Activated CD8-positive, alpha-beta memory T cell treated with anti-CD3 and anti-CD28 coated beads for 4 hours (primary cell): ENCODE measurements at places on chromosomes 7 and 10.

DNA sequence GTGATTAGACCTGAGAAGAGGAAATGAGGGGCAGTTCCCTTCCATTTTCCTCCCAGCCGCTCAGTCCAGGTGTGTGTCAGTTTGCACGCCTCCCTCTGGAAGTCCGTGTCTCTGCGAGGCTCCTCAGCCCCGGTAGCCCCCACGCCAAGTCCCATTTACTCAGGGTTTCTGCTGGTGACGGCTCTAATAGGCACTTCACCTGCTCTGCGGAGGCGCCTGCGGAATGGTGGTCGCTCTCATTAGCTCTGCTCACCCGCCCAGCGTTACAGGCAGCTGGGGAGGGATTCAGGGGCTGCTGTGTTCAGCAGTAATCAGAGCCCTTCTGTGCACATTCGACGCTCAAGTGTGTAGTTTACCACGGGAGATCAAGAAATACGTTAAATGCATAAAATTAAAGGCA lies 179.9 kb downstream of the MGMT start:
- DNase-seq, result no peak

DNA sequence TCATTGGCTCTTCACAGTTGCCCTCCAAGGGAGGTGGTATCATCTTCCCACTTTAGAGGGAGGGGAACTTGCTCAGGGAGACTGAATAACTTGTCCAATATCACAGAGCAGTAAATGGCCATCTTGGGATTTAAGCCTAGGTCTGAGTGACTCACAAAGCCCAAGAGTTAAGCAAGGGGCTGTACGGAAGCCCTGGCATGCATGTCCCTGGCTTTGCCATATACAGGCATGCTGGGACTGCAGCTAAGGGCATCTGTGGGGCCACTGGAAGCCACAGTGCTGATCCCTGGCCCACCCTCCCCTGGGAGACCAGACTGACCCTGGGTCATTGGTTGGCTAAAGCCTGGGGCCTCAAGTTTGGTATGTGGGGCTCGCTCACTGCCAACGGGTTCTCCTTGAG lies 3.1 kb downstream of the VSIR start:
- no peak for DNase-seq

DNA sequence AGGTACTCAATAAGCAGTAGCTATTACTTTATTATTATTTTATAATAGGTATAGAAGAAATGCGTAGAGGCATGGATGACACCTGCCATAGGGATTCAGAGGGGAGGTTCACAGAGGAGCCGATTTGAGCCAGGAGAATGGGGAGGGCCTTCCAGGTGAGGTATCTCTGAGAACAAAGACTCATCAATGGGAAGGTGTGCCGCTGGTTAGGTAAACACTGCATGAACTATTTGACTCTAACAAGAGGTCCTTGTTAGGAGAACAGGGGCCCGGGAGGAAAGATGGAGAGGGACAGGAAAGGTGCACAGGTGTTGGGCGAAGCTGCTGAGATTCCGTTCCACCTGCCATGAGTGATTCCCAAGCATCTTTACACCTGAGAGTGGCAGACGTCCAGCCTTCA lies 41.8 kb upstream of the TMEM273 start:
- DNase-seq, result no peak

GRCh38 chr7:82141427-82141826 lies 302.1 kb downstream of the CACNA2D1 start:
- DNase-seq, result no peak

DNA sequence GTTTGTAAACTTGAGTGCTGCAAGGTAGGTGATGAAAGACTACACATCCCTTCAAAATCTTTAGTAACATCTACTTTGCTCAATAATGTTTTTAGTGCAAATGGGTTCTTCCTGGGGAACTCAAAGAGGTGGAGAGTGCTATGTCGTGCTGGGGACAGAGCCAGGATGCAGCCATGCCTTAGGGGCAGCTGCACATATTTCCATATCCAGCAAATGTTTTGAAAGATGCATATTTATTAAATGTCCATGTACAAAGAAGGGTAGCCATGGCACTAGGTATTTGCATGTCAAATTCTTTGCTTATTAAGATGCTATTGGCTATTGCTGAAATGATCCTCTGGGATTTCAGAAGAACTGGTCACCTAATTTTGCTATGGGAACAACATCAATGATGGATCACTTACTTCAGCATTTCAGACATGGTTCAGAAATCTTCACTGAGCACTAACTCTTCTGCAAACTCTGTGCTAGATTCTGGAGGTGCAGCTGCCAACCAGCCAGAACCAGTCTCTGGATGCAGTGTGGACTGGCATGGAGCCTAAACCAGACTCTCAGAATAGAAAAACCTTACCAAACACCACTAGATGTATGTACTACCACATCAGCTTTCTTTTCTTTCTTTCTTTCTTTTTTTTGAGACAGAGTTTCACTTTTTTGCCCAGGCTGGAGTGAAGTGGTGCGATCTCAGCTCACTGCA lies 31.7 kb upstream of the DNMBP start:
- no peak for DNase-seq

- DNase-seq, result no peak
Measured at GRCh38 chr7:151351027-151351426, 9.4 kb downstream of the NUB1 start.

- no peak for DNase-seq
Measured at GRCh38 chr7:129437190-129437589, 3.0 kb downstream of the STRIP2 start.

- no peak for DNase-seq
Measured at GRCh38 chr7:152006336-152006735, 19.1 kb upstream of the GALNT11 start.

DNA sequence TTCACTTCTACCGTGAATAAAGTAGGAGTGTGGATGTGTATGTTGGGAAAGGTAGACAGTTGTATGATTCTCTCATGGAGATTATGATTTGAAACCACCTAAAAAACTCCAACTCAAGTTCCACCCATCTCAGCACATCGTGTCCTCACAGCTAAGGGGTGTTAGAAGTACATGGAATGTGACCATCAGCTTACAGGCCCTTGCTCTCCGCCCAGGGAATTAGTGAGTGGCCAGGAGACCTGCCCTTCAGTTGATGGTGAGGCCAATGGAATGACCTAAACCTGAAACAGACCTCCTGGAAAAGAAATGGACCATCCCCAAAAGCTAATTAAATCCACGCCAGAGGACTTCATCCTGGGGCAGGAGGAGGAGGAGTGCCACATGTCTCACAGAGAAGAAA lies 2.1 kb upstream of the WNT2 start:
- DNase-seq, result no peak

- no peak for DNase-seq
Measured at GRCh38 chr7:137606061-137606674, 240.6 kb downstream of the DGKI start.

DNA sequence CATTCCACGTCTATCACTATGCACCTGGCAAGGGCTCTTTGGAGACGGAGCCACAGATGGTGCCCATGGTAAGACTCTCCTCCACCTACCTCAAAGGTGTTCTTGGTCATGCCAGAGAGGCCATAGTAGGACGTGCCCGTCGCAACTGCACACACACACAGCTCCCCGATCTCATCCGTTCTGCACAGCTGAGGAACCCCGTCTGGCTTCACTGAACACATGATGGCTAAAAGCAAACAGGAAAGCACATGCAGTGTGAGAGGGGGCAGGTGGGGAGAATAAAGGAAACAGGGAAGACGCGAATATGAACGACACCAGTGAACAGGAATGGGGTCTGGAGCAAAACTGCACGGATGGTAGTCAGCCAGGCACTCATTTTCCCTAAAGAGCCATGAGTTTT lies 230.9 kb downstream of the ZMYND11 start:
- DNase-seq, result no peak

DNA sequence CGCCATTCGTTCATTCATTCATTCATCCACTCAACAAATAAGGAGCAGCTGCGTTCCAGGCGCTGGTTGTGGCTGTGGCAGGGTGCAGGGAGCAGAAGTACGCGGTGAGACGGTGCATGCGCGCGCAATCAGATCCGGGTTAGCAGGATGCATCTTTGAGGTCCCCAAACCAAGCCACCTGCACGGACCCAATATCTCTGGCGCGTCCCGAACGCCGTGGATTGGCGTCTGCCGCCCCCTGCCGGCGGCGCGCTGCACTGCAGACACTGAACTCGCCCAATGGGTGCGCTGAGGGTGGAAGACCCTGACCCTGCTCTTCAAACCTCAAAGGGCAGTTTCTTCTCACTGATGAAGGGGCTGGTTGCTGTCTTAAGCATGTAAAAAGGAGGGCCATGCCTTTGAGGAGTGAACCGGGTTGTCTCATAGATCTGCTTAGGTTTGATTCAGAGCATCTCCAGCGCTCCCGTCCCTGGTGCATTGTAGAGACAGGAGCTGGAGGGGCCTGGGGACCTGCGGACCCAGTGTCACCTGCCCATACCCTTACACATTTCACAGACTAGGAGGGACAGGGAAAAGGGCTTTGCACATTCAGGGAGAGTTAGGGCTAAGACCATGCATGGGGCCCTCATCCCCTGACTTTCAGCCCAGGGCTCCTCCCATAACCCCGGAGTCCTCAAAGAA lies 102.5 kb downstream of the RAMP3 start:
- DNase-seq, result peak; percentile 20

- DNase-seq, result no peak
Measured at GRCh38 chr7:5302577-5302976, 19.8 kb downstream of the SLC29A4 start.

DNA sequence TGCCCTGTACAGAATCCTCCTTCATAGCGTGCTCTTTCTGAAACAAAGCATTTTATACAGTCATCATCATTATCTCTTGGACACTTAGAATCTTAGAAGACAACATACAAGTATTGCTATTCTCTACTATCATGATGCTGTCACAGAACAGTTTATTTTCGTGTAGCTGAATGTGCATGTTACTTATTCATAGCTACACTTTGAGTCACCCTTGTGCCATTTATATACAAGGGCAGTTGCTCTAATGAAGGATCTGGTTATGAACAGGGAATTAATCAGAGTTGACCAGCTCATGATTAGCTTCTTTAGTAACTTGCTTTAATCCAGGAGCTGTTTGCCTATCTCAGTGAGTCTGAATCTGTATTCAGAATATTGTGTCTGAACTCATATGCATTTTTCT lies 11.2 kb downstream of the CASP2 start:
- DNase-seq, result no peak

GRCh38 chr7:143884969-143885559 lies 16.9 kb downstream of the TCAF1 start:
- no peak for DNase-seq

GRCh38 chr7:26011039-26011696 lies 140.8 kb upstream of the NFE2L3 start:
- no peak for DNase-seq

DNA sequence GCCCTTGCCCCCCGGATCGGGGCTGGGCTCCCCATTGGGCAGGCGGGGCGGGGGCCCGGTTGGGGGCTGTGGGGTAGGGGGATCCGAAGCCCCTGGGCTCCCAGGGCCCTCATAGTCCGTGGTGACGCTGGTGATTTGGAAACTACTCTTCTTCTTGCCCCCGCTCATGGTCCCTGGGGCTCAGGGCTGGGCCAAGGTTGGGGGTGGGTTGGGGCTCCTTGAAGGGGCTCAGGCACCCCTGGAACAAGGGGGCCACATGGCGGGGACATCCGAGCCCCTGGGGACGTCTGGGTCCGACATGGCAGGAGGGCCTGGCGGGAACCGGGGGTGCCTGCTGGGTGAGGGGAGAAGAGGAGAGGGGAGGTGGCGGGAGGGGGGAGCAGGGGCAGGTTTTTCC lies 1.1 kb downstream of the TSC22D4 start:
- no peak for DNase-seq

- DNase-seq, result no peak
Measured at GRCh38 chr7:96770758-96771157, 61.1 kb upstream of the SEM1 start.

GRCh38 chr10:98269435-98269912 lies 1.5 kb upstream of the LOXL4 start:
- DNase-seq, result no peak

GRCh38 chr7:29315122-29315891 lies 120.7 kb downstream of the CHN2 start:
- DNase-seq, result no peak

DNA sequence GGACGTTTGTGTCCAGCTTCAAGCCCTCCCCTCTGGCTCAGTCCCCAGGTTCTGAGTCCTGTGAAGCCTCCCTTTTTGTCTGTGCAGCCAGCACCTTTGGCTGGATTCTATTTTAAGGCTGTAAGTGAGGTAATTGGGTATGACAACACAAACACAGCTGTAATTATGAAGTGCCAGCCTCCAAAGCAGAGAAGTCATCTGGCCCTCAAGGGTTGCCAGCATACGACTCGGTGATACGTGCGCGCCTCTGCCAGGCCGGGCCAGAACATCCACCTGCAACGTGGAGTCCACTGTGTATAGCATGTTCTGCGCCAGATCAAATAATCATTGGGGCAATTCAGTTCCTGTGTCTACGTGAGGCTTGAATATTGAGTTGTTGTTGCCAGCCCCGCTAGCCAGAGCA lies 6.7 kb upstream of the FAM180A start:
- no peak for DNase-seq

GRCh38 chr10:7651853-7652470 lies 14.8 kb downstream of the ITIH5 start:
- no peak for DNase-seq

DNA sequence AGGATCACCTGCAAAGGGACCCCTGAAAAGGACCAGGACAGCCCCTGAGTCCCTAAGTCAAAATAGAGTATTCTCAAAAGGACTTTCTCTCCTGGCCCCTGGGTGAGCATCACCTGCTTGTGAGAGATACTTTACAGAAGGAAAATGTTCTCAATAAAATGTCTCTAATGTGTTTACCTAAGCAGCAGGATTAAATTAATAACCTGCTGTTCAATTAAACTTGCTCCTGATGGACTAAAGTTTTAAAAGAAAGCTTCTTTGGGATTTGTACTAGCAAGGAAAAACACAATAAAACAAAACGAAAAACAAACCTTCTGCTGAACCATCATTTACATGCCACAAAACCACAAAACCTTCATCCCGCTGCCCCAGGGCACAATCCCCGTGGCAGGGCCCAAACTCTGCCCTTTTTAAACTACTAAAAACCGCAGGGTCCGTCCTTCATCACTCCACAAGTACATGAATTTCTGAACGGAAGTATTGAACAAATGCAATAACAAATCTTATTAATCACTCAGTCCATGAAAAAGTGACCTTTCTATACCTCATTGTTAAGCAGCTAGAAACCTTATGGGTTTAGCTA lies 197.7 kb downstream of the TCERG1L start:
- DNase-seq, result no peak

GRCh38 chr7:125828153-125828700 lies 898.6 kb upstream of the POT1 start:
- no peak for DNase-seq

- DNase-seq, result no peak
Measured at GRCh38 chr10:51425431-51425830, 274.0 kb downstream of the CSTF2T start.

- peak; percentile 69 for DNase-seq
Measured at GRCh38 chr7:112450807-112451761, 824 bp downstream of the IFRD1 start.

DNA sequence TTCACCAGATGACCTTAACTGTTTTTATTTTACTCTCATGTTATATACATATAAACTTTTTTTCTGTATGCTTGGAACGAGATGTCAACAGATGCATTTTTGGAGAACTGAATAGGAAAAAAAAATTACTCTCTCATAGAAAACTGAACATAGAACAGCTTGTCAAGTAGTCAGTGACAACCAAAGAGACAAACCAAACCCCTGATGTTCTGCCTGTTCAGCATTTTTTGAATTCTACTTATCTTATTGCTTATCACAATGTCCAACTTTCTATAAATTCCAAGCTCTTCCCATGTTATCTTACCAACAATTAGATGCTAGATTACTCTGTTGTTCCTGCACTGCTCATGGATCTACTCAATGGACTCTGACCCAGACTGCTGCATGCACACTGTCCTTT lies 95.2 kb downstream of the VPS41 start:
- no peak for DNase-seq

GRCh38 chr7:151694441-151694827 lies 174.7 kb upstream of the RHEB start:
- DNase-seq, result no peak
